ENCODE measurements at places on chromosomes 1 and 21.

- DNase-seq, result no peak
Observed at GRCh38 chr1:87669674-87670073, 341.0 kb downstream of the LMO4 start.

GRCh38 chr1:1256956-1257871, 10.7 kb upstream of the C1QTNF12 start:
- no peak for DNase-seq

DNA sequence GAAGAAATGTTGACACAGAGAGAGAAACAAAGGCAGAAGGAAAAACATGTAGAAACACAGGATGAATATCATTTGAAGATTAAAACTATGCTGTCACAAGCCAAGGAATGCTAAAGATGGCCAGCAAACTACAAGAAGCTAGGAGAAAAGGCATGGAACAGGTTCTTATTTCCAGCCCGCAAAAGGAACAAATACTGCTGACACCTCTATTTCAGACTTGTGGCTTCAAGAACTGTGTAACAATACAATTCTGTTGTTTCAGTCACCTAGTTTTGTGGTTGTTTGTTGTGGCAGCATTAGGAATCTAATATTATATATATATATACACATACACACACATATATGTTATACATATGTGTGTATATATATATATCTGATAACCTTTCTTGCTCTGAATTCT, 1543.9 kb downstream of the KCNT2 start:
- no peak for DNase-seq

DNA sequence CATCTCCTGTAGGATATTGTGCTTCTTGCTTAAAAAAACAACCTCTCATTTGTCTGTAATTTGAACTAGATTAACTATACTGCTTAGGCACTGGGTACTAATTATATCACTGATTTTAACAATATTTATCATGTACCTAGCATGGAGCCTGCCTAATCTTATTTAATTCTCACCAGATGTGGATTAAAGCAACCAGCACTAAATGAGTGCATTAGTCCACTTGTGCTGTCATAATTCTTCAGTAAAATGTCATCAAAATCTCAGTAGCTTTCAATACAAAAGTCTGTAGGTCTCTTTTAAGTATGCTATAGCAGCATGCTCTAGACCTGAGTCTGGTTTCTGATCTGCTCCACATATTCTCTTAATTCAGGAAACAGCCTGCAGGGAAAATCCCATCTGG, 368.1 kb downstream of the NCAM2 start:
- DNase-seq, result no peak

DNA sequence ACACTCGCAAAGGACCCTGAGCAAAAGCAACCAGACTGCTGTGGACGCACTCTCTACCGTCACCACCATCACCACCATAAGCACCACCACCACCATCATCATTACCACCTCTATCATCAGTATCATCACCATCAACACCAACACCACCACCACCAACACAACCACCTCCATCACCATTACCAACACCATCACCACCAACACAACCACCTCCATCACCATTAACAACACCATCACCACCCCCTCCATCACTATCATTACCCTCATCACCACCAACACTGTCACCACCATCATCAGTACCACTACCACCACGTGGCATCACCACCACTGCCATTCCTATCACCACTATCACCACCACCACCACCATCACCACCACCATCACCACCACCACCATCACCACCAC, 38.8 kb upstream of the RIPK4 start:
- no peak for DNase-seq

GRCh38 chr1:164361927-164362326, 197.1 kb upstream of the PBX1 start:
- DNase-seq, result no peak

DNA sequence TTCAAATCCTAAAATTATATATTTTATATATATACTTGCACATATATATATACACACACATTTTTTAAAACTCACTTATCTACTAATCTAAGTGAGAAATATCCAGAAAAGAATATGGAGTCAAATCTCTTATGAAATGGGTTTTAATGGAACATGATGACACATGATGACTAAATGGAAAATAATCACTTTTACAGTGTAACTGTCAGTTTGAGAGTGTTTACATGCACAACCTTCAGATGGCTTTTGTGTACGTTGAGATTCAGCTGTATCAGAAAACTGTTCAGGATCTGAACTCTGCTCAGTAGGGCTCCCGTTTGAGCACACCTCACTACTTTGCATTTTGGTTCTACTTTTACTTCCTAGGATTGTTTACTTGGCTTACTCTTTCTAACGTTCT, 189.8 kb downstream of the DNAH14 start:
- DNase-seq, result no peak

GRCh38 chr1:155073377-155074242, 5.0 kb upstream of the EFNA3 start:
- DNase-seq, result no peak

GRCh38 chr1:2475571-2475970, 518 bp upstream of the PLCH2 start:
- no peak for DNase-seq

GRCh38 chr21:34887105-34887442, 162.0 kb downstream of the RUNX1 start:
- peak; percentile 40 for DNase-seq

DNA sequence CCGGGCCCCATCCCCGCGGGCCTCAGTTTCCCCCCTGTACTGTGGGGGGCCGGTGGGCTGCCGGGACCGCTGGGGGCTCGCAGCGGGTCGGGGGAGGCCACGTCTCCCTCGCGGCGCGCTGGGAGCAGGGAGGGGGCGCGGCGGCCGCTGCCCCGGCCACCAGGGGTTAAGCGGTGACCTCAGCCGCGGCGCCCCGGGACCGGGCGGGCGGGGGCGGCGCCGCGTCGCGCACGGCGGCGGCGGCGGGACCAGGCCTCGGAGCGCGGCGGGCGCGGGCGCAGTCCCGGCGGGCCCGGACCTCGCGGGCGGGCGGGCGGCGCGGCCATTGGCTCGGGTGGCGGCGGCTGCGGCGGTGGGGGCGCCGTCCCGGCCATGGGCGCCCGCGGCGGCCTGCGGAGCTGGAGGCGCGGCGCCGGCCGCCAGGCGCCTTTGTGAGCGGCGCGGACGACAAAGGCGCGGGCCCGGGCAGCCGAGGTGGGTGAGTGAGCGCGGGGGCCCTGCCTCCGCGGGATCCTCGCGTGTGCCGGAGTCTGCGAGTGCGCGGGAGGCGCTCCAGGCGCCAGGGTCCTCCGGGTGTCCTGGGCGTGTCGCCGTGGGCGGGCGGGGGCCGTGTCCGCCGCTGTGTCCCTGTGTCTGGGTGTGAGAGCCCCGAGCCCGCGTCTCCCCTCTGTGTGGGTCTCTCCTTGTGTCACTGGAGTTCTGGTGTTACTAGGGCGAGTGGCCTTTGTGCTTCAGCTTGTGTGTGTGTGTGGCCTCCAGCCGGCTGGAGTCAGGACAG, at the start of gene ARHGEF10L:
Gene ARHGEF10L, plus strand, starts transcription at position 222 of the 778 bp plus-strand sequence. CDS start 40,898 bp downstream, outside the sequence.
- peak; percentile 57 for DNase-seq

DNA sequence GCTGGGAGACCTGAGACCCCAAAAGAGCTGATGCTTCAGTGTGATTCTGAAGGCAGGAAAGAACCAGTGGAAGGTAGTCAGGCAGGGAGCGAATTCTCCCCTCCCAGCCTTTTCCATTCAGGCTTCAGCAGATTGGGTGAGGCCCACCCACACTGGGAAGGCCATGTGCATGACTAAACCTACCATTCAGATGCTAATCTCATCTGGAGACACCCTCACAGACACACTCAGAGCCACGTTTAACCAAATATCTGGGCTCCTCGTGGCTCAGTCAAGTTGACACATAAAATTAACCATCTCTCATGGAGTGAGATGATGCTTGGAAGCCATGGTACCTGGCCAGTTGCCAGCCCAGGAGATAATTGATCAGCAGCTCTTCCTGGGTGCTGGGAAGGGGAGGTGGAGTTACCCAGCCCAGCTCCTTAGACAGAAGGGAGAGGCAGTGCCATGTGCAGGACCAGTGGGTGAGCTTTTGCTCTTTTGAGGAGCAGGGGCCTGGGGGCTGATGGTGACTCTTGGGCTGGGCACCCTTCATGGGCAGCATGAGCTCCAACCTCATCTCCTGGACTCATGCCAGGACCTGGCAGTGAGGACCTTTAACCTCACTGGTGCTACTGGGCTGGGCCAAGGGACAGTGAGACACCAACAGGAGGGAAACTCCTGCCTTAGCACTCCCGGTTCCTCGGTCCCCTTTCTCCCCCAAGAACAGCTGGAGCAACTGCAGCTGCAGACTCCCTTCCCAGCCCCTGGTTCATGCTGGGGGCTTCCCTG, 89.0 kb upstream of the ACTL8 start:
- DNase-seq, result no peak

GRCh38 chr1:19780267-19780877, 19.3 kb downstream of the TMCO4 start:
- no peak for DNase-seq

DNA sequence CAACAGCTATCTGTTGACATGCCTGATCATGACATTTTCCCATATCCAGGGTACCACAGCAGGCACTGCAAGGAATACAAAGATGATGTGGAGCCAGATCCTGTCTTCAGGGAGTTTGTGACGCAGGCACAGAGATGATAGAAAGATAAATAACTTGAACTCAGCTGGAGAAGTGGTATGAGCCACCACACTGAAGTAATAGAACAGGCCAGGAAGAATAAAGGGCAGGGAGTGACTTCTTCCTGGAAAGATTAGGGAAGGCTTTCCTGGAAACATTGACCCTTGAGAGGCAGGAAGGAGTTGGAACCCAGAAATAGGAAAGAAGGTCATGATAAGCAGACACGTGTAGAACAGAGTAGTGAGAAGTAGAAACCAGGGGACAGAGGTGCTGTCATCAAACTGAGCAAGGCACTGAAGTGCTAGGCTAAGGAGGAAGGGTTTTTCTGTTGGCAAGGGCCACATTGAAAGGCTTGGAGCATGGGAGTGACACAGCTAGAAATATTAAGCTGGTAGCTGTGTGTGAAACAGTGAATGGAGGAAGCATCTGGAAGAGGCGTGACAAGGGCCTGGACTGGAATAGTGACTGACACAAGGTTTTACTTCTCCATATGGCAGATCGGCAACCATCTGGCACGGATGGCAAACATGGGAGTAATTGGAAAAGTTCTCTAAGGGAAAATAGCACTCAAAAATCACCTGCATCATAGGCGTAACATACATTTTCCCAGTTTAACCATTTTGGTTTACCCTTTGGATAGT, 68.4 kb downstream of the AK5 start:
- DNase-seq, result no peak
